ENCODE measurements at places on chromosomes 12 and 14.

- no peak for DNase-seq
These were observed 30.5 kb downstream of the VEZT start for GRCh38 chr12:95248095-95248494.

- no peak for DNase-seq
These were observed 32.7 kb upstream of the FAR2 start for GRCh38 chr12:29116414-29116813.

DNA sequence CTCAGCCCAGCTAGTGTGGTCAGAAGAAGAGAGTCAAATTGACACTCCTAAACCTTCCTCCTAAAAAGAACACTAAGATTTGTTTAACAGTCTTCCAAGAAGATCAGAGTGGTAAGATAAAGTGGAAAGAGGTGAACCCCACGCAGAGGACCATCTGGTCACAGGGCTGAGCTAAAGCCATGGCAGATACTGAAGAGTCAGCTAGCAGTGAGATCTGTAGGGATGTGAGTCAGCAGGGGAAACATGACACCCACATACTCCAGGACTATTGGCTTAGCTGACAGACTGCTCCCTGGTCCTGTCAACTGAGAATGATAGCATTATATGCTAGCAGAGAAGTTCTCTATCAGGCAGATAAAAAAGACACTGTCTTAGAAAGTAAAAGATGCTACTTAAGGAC is 269.4 kb upstream of the ALG10 start:
- no peak for DNase-seq

DNA sequence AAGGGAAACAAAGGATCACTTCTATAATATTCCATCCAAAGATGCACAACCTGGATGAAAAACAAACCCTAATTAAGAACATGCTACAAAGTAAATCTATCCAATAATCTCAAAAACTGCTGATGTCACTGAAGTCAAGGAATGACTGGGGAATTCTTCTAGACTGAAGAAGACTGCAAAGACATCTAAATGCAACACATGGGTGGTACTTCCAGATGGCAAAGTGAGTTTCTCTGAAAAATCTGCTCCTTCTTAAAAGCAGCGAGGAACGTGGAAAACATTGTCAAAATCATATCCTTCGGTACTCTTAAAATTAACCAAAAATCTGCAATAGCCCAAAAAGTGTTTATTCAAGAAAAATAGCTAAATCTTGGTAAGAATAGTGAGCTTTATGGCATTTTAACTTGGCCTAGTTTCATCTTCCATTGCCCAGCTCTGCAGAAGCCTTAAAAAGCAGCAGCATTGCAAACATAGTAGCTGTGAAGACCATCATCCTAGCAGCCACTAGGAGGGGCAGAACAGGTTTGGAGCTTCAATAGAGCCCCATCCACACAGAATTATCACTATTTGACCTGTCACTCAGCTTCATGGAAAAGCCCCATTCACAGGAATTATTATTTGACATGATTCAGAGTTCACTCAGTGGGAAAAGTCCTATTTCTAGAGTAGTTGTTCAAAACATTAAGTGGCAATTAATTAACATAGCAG is 7.4 kb downstream of the CLEC14A start:
- DNase-seq: no peak

GRCh38 chr14:103328941-103329340 is 5.1 kb upstream of the EIF5 start:
- DNase-seq: no peak

DNA sequence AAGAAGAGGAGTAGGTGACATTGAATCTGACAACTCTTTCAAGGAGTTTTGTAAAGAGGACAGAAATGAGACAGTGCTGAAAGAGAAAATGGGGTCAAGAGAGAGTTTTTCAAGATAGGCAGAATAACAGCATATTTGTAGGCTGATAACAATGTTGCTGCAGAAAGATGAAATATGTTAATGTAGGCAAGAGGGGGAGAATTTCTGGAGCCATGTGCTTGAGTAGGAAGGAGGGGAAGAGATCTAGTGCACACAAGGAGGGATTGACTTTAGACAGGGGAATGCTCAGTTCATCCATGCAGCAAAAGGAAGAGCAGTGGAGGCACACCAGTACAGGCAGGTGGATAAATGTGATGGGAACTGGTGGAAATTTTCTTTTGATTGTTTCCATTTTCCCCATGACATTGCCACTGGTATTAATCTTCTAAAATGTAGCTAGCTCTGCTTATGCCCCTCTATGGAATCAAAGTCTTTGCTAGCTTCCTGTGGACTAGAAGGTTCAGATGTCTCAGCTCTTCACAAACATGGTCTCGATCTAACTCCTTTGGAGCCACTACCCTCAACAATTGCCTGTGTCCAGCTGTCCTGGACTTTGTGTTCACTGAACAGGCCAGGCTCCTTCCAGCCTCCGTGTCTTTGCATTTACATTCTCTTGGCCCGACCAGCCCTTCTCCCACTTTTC is 9.1 kb downstream of the PROX2 start:
- DNase-seq: no peak

GRCh38 chr12:57617942-57618341 is 6.7 kb downstream of the ARHGEF25 start:
- DNase-seq: no peak

- no peak for DNase-seq
These were observed 44.6 kb downstream of the NINJ2 start for GRCh38 chr12:618605-619004.

DNA sequence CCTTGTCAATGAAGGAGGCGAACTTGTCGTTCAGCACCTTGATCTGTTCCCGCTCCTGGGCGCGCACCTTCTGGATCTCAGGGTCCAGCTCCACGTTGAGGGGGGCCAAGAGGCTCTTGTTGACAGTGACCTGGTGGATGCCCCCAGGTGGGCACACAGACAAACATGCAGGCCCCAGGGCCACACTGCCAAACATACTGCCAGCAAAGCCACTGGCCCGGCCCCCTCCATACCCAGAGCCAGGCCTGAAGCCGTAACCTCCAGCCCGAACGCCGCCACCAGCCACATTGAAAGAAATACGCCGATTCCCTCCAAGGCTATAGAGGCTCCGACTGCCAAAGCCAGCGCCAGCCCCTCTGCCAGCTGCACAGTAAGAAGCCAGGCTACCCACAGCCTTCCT is 337 bp downstream of the KRT74 start:
- no peak for DNase-seq

- DNase-seq: no peak
These were observed at the start of gene NRXN3 for GRCh38 chr14:78170203-78170602. NRXN3 (plus strand) TSS chr14:78170373; CDS start chr14:78243094, 72,721 bp downstream.

GRCh38 chr12:75820071-75820470 is 211.5 kb downstream of the PHLDA1 start:
- no peak for DNase-seq

GRCh38 chr12:129911428-129912049 is 7.7 kb upstream of the TMEM132D start:
- DNase-seq: no peak

- DNase-seq: no peak
These were observed 135.5 kb downstream of the CRADD start for GRCh38 chr12:93812626-93813025.

DNA sequence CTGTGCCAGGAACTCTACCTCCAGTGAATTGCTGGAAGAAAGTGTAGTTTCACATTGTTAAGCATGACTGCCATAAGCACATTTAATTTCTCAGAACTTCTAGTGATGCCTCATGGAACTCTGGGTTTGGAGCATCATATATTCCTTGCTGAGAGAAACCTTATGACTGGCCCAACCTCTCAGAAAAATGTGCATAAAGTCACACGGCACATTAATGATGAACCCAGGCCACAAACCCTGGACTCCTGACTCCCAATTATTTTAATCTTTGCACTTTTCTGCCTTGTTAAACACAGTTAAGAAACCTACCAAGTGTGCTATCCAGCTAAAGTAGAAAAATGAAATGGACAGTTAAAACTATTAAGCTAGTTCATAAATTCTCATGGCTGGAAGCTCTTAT is 5.6 kb downstream of the TCP11L2 start:
- no peak for DNase-seq

GRCh38 chr14:100889641-100890040 is 13.9 kb downstream of the RTL1 start:
- no peak for DNase-seq

GRCh38 chr14:92412912-92413311 is 89.9 kb downstream of the SLC24A4 start:
- DNase-seq: no peak

GRCh38 chr12:52005903-52006703 is 643 bp upstream of the TAMALIN start:
- DNase-seq: no peak

DNA sequence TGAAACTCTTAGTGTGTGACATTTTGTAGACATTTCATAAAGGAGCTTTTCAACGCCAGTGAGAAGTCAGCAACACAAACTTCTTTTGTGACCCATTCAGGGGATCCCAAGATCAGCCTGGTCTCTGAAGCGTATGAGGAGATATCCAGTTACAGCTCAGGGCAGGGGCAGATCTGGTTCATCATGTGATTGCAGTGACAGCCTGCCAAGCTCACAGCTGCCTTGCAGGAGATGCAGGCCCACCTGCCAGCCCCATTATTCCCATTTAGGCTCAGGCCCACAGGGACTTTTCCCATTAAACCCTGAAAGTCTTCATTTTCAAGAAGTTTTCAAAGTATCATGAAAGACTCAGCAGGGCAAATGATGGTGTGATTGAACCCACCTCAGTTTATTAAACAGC is 38.3 kb downstream of the SRGAP1 start:
- no peak for DNase-seq

DNA sequence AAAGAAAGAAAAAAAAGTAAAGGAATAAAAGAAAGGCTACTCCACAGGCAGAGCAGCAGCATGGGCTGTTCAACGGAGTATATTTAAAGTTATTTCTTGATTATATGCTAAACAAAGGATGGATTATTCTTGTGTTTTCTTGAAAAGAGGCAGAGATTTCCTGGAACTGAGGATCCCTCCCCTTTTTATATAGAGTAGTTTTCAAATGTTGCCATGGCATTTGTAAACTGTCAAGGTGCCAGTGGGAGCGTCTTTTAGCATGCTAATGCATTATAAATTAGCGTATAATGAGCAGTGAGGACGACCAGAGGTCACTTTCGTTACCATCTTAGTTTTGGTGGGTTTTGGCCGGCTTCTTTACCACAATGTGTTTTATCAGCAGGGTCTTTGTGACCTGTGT is 383.0 kb downstream of the PCNX1 start:
- no peak for DNase-seq

DNA sequence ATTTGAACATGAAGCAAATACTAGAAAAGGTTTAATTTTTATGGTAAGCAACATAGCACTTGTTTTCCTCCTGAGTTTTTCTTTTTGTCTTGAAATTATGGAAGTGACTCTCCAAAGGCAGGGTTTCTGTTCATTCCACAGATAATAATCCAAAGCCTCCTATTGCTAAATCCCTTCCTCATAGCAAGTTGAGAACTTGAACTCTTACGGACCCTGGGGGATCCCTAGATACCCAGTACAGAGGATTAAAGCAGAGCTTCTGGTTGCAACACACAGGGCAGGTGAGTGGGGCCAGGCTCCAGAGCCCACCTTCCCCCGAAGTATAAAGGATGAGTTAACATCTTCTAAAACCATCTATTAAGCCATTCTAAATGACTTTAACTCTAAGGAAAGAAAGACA is 294.1 kb downstream of the RMST start:
- DNase-seq: no peak

GRCh38 chr12:9794484-9795093 is 32.7 kb upstream of the KLRF1 start:
- DNase-seq: no peak

DNA sequence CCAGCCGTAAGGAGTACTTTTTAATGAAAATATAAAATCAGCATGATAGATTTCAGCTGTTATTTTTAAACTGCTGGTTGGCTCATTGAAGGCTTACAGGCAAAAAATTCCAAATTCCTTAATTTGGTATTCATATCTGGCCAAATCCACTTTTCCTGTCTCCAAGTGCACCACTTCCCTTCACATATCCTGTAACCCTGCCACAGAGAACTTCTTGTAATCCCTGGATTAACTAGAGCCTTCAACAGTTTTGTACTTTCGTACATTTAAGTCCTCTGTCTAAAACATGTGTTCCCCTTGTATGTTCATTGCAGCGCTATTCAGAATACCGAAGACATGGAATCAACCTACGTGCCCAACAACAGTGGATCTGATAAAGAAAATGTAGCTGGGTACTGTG is 9.6 kb downstream of the PUS7L start:
- DNase-seq: no peak

GRCh38 chr14:22265319-22266141 is 323.5 kb downstream of the DAD1 start:
- no peak for DNase-seq

GRCh38 chr12:46678426-46678825 is 147.4 kb downstream of the SLC38A4 start:
- DNase-seq: no peak

GRCh38 chr12:47102406-47102805 is 22.6 kb upstream of the AMIGO2 start:
- no peak for DNase-seq

DNA sequence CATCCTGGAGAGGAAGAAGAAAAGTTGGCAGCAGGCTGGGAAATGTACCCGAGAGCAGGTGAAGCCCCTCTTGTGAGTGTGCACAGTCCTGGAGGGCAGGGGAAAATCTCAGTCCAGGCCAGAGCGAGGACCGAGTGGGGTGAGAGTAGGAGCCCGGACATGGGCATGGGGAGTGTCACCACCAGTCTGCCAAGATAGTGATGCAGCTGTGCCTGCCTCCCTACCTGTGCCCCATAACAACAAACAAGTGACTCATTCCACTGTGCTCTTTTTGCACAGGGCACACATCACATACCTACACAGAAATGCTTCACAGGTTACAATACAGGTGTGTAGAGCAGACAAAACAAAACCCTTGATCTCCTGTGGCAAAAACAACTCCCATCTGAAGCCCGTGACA is 205.9 kb upstream of the PELI2 start:
- DNase-seq: no peak

Data from stimulated activated CD8-positive, alpha-beta memory T cell treated with anti-CD3 and anti-CD28 coated beads, Interleukin-4, amount 100 ng/mL, for 1 hour (primary cell).